ENCODE measurements at places on chromosomes 7 and 10. TPM values are rescaled to one million over a fixed set of nuclear protein-coding genes. Genes with fewer than 3 reads are reported as not detected.

Gene OR13A1
- polyA plus RNA-seq = 0.09 TPM

Gene RPEL1
- polyA plus RNA-seq = not detected

Gene IKZF1
- polyA plus RNA-seq = 176 TPM

Gene SLC26A5
- not detected for polyA plus RNA-seq

Gene MYOZ1
- not detected for polyA plus RNA-seq

Gene PON3
- not detected for polyA plus RNA-seq

Gene OTUD1
- 19.7 TPM for polyA plus RNA-seq

Gene NYAP1
- not detected for polyA plus RNA-seq

Gene TMEM168
- polyA plus RNA-seq = 4.0 TPM

Gene PLXNA4
- not detected for polyA plus RNA-seq

Gene AKR1D1
- polyA plus RNA-seq = not detected

Gene ADAMTS14
- not detected for polyA plus RNA-seq

Gene ASZ1
- not detected for polyA plus RNA-seq

Gene PGAM2
- polyA plus RNA-seq = not detected

Gene SEPTIN7
- 524 TPM for polyA plus RNA-seq

Gene DRGX
- polyA plus RNA-seq = not detected

Gene PRKAR2B
- 0.11 TPM for polyA plus RNA-seq

Gene SFRP4
- not detected for polyA plus RNA-seq

All from CD4-positive, CD25-positive, alpha-beta regulatory T cell (primary cell).